ENCODE measurements at places on chromosomes 4 and X.

GRCh38 chrX:132165005-132165404 is 37.2 kb upstream of the FRMD7 start:
- DNase-seq = no peak

DNA sequence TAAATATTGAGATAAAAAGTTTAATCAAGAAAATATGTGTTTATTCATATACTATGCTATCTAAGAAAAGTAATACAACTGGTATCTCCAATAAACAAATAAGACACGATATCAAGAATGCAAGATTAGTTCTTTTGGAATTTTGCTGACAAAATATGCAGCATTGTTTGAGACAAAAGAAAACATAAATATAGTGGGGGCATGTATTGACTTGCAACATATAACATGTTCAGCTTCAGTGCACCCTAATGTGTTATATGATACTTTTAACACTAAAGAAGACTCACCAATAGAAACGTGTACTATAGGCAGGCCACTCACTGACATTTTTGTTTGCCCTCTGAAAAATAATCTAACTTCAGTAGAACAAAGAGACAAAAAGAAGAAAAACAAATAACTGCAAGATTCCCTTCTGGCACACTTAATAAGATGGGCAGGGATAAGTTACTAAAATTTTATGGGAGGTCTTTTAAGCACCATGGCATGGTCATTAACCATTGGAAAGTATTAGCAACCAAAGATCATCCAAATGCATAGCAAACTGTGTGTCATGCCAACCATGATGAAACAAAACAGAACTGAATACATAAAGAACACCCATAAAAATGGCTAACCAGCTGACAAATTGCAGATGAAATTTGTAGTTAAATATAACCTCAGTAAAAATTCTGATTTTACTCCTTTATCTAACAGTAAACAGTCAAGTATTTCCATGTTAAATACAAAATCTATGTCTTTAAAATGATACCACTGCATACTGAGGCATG is 447.9 kb upstream of the FAM241A start:
- no peak for DNase-seq

GRCh38 chr4:99336553-99336952 is 15.4 kb upstream of the ADH1B start:
- no peak for DNase-seq

- DNase-seq = no peak
Measured at GRCh38 chr4:100261346-100261745, 71.1 kb upstream of the DDIT4L start.

DNA sequence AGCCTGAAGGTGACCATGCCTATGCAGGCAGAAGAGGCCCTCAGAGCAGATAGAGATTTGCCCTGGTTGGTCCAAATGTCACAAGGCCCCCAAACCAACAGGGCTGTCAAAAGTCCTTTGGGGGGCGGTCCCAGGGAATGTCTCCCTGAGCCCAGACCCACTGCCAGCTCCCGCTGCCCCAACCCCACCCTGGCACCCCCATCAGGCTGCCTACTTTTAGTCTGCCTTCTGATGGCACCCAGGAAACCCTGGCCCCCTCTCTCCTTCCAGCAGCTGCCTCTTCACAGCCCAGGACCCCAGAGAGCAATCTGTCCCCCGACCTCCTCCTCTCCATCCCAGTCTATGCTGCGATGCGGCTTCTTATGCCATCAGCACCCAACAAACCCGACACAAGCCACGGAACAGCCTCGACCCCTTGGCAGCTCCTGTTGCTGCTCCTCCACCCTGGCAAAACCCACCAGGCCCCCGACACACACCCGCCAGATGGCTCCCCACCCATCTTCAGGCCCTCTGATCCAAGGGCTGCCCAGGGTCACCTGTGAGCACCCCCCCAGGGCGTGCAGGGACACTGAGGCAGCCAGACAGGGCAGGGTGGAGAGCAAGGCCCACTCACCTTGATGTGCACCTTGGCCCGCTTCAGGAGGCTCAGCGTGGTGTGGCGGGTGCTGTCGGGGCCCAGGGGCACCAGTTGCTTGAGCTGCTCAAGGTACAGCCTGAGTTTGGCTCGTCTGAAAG is 9.9 kb downstream of the MXD4 start:
- DNase-seq = no peak

DNA sequence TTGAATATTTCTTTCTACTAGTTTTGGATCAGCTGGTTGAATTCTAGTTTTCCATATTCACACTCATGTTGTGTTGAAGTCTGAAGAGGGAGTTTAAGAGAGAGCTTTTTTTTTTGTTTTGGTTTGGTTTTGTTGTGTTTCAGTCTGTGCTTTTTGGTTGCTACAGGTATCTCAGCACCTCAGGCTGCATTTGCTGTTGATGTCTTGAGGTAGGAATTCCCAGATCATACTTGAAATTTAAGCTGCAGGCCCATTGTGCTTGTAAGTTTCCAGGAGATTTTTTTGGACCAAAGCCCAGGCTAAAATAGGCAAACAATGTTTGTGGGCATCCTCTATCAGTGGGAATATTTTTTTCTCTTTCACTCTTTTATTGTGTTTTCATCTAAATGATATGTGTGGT is 190.2 kb upstream of the AGA start:
- DNase-seq = no peak

DNA sequence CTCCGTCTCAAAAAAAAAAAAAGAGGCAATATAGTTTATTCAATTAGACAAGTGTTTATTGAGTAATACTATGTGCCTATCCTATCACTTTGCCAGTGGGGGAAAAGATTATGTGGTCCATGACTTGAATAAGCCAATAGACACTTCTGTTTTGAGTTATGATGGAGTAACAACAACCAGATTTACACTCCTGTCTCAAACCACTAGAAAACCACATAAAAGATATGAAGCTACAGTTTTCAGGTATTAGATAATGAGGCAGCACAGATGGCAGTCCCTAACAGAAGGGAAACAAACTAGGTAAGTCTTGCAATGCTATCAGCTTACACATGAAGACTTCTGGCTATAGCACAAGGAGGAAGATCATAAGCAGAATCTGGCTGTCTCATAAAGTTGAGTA is 22.5 kb downstream of the NFXL1 start:
- no peak for DNase-seq

- no peak for DNase-seq
Measured at GRCh38 chrX:71669492-71669891, 2.1 kb downstream of the LOC101059915 start.

DNA sequence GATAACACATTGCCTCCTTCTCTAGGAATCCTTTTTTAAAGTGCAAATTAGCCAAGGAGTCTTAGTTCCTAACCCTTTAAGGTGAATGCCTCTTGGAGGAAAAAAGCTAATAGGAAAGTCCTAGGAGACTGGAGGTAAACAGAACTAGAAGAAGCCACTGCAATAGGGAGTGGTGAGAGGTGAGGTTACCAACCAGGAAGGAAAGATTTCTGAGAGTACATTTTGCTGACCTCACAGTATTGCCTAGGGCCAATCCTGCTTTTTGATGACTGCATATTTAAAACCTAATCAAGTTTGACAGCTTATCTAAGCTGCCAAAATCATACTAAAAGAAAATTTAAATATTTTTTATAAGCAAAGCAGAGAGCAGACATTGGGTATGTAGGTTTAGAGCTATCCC is 7.3 kb upstream of the CUL4B start:
- no peak for DNase-seq

DNA sequence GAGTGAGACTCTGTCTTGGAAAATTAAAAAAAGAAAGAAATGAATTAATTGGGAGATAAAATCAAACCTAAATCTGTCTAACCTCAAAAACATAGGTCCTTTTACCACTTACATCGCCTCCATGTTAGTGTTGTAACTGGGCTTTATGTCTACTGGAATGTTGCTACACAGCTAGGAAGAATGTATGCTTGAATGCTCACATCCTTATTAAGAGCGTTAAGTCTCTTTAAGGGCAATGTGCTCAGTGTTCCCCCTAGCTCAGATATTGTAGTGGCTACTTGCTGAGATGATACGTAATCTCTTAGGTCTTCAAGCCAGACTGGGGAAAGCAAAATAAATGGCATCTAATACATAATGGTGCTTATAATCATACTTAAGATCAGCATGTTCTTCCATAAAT is 1072.8 kb downstream of the PDHA2 start:
- no peak for DNase-seq

- DNase-seq = no peak
Measured at GRCh38 chrX:7145454-7145853, 2.1 kb upstream of the STS start.

GRCh38 chr4:146134761-146135445 is 40.6 kb upstream of the LSM6 start:
- no peak for DNase-seq

- no peak for DNase-seq
Measured at GRCh38 chr4:13483768-13484121, 395 bp downstream of the RAB28 start.

DNA sequence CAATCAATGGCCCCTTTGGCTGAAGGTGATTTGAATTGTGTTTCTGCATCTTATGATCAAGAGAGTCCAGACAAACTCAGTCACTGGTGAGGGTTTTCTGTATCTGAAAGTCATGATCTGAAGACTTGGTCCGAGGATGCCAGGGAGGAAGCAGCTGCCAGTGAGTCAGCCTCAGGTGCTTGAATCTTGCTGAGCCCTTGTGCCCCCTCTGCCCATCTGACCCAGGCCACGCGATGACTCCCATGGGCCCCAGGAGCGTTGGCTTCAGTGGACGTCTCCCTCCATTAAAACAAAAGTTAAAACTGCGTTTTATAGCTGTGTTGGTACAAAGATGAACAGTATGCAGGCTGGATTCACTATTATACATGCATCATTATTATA is 62.0 kb downstream of the HTRA3 start:
- DNase-seq = no peak

DNA sequence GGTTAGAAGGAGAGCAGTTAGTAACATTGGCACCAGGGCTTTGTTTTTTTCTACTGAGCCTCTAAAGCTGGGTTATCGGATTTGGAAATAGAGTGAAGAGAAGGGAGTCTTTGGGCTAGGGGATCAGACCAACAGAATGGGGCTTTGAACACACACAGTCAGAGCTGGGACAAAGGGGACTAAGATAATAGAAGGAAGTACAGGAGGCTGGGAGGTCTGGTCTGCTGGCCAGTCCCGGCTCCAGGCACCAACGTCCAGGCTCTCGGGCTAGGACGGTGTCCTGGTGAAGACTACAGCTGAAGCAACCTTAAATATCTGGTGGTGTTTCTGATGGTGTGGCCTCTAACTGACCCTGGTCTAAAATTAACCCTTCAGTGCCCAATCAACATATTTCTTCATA is 57.5 kb downstream of the HHIP start:
- DNase-seq = no peak

DNA sequence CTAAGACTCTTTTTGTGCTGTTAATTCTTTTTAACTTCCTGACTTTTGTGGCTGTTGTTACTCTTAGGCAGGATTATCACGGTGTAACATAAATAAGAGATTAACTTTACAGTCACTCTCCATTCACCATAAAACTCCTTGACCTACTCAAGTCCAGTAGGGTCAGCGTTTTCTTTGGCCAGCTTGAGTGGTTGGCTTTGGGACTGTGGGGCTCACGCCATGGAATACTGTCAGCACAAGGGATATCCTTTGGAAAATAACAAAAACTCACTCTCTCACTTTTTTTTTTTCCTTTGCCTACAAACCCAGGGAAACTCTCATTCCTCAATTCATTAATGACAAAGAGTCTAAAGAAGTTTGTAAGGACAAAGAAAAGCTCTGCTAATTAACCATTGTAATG is 89.4 kb upstream of the TLL1 start:
- DNase-seq = no peak

DNA sequence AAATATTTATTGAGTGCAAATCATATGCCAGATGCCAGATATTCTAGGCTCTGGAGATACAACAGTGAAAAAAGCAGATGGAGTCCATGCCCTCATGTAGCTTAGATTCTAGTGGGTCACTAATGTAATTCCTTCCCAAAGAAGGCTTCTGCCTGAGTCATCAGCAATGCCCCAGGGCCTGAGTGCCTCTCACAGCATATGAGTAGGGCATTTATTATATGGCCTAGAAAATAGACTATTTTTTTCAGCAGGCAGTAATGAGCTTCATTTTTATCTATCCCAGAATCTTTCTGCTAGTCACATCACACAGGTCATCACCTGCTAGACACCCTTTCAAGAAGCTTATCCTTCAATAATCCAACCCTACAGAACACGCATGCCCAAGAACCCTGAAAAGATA is 22.3 kb downstream of the TMEM31 start:
- no peak for DNase-seq

DNA sequence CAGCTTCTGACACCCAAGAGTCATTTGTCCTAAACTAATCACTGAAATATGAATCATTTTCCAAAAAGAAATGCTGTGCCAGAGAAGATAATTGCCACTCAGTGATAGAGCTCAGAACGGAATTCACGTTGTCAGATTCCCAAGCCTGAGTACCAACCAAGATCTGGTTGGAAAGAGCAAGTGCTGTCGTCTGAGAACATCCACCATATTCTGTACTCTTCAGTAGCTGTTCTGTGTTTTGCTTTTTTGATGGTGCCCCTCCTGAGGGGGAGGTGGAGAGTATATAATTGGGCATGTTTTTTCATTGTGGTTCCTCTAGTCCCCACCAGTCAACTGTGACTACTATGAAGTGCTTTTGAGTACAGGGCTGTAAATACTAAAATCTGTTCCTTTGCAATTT is 13.2 kb downstream of the RUFY3 start:
- no peak for DNase-seq

GRCh38 chr4:145829629-145830395 is 108.8 kb downstream of the ZNF827 start:
- DNase-seq = no peak

DNA sequence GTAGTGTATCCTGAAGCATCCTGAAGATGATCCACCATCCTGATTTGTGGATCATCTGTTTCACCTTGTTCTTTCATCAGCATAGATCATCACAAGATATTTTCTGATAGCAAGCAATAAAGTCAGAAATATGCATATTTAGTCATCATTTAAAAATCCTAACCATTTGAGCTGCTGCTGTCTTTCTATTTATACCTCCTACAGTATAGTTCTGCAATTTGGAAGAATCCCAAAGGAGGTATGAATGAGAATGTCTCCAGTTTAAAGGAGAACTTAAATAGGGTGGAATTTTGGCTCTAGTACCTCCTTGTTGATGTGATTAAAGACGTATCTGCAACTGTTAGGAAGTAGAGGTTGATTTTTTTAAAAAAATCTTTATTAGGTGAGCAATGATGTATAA is 7.6 kb downstream of the SLC25A14 start:
- DNase-seq = no peak

- DNase-seq = no peak
Measured at GRCh38 chrX:49271341-49271740, 1.7 kb downstream of the PPP1R3F start.

GRCh38 chr4:54091637-54092404 is 8.1 kb upstream of the GSX2 start:
- peak; percentile 60 for DNase-seq

GRCh38 chr4:183627979-183628588 is 30.9 kb downstream of the RWDD4 start:
- no peak for DNase-seq

- no peak for DNase-seq
Measured at GRCh38 chr4:23876418-23877089, 13.3 kb downstream of the PPARGC1A start.

GRCh38 chrX:8913655-8914409 is 112.6 kb upstream of the FAM9A start:
- DNase-seq = no peak

GRCh38 chrX:13697455-13697854 is 8.5 kb downstream of the RAB9A start:
- DNase-seq = no peak

- DNase-seq = no peak
Measured at GRCh38 chr4:12178614-12179610, 750.2 kb upstream of the HS3ST1 start.

- no peak for DNase-seq
Measured at GRCh38 chrX:38268011-38268410, 47.3 kb upstream of the SRPX start.

- DNase-seq = peak; percentile 74
Measured at GRCh38 chr4:122577808-122578781, 42.8 kb downstream of the IL21 start.

- no peak for DNase-seq
Measured at GRCh38 chr4:164807611-164808010, 53.7 kb downstream of the SMIM31 start.

Measured in effector memory CD4-positive, alpha-beta T cell (primary cell).